ENCODE measurements at places on chromosomes 16 and 17.

GRCh38 chr17:19264681-19265080 lies 27.5 kb downstream of the EPN2 start:
- no peak for DNase-seq

DNA sequence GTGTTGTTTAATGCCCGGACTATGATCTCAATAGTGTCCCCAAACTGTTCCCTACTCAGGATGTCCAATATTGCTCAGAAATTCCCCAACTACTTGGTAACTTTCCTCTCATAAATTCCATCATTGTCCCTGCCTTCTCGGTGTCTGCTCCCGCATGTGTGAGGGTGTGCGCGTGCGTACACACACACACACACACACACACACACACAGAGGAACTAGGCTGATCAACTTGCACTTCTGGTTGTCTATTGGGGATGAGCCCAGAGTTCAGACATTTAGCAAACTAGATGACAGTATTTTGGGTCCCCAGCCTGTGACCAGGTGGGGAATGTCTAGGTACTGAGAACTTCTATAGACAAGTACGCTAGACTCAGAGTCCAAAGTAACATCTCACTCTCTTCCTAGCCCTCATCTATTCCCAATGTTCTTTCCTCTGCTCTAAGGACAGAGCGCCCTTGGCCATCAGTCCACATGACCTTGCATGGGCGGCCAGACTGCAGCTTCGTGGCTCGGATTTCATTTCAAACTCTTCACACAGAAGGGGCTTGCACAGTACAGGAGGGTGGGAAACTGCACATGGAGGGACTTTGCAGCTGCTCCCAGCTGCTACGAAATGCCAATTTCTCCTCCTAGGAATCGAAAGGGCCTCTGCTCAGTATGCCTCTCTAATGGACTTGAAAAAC lies 5.3 kb downstream of the HS3ST3A1 start:
- no peak for DNase-seq

GRCh38 chr17:36593656-36594316 lies 2.1 kb downstream of the DHRS11 start:
- DNase-seq = no peak

GRCh38 chr17:67132366-67132765 lies 88.0 kb downstream of the CACNG1 start:
- no peak for DNase-seq

GRCh38 chr17:79651761-79652160 lies 40.9 kb upstream of the RBFOX3 start:
- DNase-seq = peak; percentile 89

DNA sequence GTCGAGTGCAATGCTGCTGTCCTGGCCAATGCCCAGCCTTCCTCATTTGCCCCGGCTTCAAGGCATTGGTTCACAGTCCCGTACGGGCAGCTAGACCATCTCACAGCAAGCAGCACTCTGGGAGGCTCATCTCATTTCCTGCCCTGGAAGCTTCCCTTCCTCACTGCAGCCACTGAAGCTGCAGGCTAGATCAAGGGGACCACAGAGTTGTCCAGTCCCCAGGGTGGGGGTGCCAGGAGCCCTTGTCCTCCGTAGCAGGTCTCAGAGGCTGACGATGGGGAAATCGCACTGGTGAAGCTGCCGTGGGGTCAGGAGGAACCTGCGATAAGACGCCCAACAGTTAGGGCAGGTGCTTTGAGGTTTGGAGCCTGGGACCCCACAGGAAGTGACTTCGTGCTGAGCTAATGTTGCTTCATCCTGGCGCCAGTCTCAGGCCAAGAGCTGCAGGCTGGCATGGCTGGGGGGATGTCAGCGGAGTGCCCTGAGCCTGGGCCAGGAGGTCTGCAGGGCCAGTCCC lies at the start of gene SPNS3:
TSS of gene SPNS3 (plus strand) at position 426 of the 517 bp plus-strand sequence. CDS start at position 454, 28 bp downstream.
- no peak for DNase-seq

DNA sequence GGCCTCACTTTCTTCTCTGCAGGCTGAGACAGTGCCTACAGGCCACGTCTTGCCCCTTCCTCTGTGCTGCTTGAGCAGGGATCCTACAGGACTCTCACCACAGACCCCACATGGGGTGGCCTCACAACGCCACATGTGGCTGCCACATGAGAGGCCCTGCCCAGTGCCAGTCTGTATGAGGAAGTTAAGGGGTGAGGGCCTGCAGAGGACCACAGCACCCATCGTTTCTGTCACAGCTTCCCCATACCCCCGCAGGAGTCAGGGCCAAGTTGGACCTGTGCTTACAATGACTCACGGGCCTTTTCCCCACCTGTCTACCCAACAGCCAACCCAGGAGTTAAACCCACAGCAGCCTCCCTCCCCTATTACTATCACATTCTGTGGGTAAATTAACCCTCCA lies 2.9 kb upstream of the GSDMB start:
- no peak for DNase-seq

- DNase-seq = no peak
Observed at GRCh38 chr17:64001763-64002529, 3.8 kb downstream of the PRR29 start.

DNA sequence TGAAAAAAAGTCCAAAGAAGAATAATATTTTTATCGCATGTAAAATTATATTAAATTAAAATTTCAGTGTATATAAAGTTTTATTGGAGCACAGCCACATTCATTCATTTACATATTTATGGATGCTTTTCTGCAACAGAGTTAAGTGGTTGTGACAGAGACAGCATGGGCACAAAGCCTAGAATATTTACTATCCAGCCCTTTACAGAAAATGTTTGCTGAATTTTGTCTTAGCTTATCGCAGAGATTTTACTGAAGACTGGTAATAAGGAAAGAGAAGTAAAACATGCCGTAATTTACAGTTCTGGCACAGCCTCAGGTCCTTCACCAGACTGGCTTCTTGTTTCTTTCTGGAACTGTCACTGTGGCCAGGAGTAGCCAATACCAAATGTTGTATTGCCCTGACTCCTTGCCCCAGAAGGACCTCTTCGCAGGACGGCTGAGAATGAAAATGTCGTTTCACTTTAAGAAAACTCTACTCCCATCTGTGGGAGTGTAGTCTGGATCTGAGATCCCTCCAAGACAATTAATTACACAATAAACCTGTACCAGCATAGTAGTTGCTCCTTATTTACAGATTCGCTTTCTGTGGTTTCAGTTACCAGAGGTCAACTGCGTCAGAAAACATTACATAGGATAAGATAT lies 94.9 kb upstream of the GOT2 start:
- no peak for DNase-seq

GRCh38 chr17:34781571-34782108 lies 179.6 kb downstream of the CCT6B start:
- no peak for DNase-seq

- DNase-seq = peak; percentile 53
Observed at GRCh38 chr17:42928714-42929496, 28.3 kb downstream of the G6PC1 start.

- DNase-seq = no peak
Observed at GRCh38 chr17:71392715-71393567, 727.9 kb upstream of the SOX9 start.

GRCh38 chr17:31877341-31877740 lies 18.3 kb upstream of the COPRS start:
- no peak for DNase-seq

GRCh38 chr16:81967358-81967757 lies 43.9 kb downstream of the SDR42E1 start:
- no peak for DNase-seq

DNA sequence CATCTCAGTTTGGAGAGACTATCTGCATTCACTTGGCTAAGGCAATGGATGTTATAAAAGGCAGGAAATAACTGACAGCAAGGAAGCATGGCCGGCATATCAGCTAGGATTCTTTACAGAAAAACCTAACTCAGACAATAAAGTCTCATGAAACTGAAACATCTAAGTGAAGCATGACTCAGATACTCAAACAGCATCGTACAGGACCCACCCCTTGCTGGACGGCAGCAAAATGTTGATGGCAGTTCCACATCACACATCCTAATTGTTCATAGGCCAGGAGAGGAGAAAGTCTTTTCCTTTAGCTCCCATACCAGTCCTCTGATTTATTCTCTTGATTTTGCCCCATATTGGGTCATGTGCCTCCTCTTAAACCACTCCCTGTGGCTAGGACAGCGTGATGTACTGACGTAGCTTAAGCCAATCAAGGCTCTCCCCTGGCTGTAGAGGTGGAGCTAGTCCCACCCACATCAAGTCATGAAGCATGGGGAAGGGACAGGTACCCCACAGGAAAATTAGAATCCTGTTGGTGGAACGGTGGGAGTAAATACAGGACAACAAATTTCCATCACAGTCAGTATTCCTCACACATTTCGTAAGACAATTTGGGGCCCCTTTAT lies 178.9 kb downstream of the IRX3 start:
- no peak for DNase-seq

- DNase-seq = no peak
Observed at GRCh38 chr16:29720703-29721102, 25.1 kb downstream of the C16orf54 start.

- peak; percentile 100 for DNase-seq
Observed at GRCh38 chr17:81393684-81394376, 1.4 kb upstream of the BAHCC1 start.

GRCh38 chr16:28064706-28065249 lies 1.3 kb upstream of the GSG1L start:
- DNase-seq = no peak

- DNase-seq = no peak
Observed at GRCh38 chr17:909642-910323, 69.8 kb downstream of the NXN start.

GRCh38 chr17:38892620-38893019 lies 22.8 kb downstream of the LASP1 start:
- DNase-seq = no peak

- no peak for DNase-seq
Observed at GRCh38 chr16:53968454-53968853, 264.5 kb downstream of the FTO start.

DNA sequence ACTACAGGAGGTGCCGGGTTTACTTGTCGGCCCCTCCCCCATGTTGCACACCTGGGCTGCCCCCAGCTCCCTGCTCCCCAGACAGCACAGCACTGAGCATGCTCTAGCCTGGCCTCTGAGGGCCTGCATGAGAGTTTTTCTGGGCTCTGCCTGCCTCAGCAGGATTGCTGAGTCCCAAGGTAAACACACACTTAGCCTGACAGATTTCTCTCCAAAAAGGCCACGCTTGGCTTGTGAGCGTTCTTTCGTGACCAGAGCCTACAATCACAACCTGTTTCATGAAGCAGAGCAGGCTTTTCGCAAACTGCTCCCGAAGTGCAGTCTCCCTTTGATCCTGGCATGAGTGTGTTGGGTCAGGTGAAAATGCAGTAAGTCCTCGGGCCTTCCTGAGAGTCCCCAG lies 9.8 kb upstream of the CD300E start:
- no peak for DNase-seq

GRCh38 chr16:72027669-72028378 lies 19.3 kb downstream of the DHODH start:
- no peak for DNase-seq

DNA sequence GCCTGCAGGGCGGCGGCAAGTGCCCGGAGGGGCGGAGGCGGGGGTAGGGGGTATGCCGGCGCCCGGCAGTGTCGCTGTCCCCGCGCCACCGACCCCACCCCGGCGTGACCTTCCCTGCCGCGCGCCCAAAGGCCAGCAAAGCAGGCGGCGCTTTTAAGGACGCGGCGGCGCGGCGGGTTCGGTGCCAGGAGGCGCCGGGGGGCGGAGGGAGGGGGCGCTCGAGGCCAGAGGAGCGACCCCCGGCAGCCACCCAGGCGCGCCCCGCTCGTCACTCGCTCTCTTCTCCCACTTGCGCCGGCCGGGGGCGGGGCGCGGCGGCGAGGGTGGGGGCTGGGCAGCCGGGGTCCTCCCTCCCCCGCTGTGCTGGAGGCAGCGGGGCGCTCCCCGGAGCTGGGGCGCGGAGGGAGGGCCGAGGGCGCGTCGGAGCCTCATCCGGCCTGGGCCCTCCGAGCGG lies 8.6 kb upstream of the BAHCC1 start:
- DNase-seq = peak; percentile 61

- DNase-seq = no peak
Observed at GRCh38 chr17:32152130-32152529, 9.8 kb downstream of the RHOT1 start.

DNA sequence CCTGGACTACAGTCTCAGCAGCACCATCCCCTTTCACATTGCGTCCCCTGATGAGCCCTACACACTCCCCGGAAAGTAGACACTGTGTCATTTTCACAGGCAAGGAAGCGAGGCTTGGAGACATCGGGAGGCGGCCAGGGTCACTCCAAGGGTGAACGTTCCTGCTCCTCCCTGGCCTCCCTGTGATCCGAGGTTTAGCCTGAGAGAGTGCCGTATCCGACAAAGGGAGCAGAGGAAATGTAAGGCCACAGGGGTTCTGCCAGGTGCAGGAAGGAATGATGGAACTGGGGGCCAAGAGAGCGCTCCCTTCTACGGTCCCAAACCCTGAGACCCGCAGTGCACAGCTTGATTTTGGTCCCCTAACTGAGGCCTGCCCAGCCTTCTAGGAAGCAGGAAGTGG lies 8.0 kb upstream of the PIK3R6 start:
- no peak for DNase-seq

GRCh38 chr17:34633760-34634159 lies 54.4 kb downstream of the TMEM132E start:
- no peak for DNase-seq

DNA sequence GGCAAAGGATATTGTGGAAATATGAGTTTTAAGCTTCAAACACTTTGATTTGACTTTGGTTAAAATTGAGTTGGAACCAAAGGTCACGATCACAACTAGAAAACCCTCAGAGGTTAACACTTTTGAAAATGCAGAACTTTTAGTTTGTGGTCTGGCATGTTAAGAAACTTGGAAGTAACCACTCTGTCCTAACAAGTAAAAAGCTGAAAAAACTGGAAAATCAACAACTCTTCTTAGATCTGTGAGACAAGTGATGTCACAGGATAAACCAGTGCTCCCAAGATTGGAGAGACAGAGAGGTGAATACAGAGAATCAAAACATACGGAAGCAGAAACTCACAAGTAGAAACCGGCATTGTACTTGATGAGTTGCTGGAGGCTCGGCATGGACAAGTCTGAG lies 17.4 kb downstream of the MFSD6L start:
- DNase-seq = no peak

- DNase-seq = peak; percentile 25
Observed at GRCh38 chr17:33779234-33779591, 475.9 kb upstream of the CCL2 start.

GRCh38 chr17:77420804-77421629 lies 280.2 kb downstream of the SEC14L1 start:
- DNase-seq = peak; percentile 95

- DNase-seq = no peak
Observed at GRCh38 chr16:4690946-4691665, 2.3 kb upstream of the NUDT16L1 start.

- DNase-seq = no peak
Observed at GRCh38 chr16:89308391-89309333, 91.2 kb downstream of the ZNF778 start.

DNA sequence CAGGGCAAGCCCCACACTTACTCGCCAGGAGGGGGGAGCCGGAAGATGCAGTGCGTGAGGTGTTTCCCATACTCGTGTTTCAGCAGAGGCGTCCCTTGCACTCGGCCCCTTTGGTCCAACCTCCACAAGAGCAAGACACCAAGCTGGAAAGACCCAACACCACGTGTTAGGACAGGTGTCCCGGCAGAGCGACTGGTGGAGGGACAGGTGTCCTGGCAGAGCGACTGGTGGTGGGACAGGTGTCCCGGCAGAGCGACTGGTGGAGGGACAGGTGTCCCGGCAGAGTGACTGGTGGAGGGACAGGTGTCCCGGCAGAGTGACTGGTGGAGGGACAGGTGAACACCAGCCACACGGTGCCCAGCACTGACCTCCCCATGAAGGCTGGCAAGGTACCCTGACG lies 19.4 kb downstream of the IFT140 start:
- no peak for DNase-seq
